ENCODE measurements at places on chromosomes 3 and 15.

DNA sequence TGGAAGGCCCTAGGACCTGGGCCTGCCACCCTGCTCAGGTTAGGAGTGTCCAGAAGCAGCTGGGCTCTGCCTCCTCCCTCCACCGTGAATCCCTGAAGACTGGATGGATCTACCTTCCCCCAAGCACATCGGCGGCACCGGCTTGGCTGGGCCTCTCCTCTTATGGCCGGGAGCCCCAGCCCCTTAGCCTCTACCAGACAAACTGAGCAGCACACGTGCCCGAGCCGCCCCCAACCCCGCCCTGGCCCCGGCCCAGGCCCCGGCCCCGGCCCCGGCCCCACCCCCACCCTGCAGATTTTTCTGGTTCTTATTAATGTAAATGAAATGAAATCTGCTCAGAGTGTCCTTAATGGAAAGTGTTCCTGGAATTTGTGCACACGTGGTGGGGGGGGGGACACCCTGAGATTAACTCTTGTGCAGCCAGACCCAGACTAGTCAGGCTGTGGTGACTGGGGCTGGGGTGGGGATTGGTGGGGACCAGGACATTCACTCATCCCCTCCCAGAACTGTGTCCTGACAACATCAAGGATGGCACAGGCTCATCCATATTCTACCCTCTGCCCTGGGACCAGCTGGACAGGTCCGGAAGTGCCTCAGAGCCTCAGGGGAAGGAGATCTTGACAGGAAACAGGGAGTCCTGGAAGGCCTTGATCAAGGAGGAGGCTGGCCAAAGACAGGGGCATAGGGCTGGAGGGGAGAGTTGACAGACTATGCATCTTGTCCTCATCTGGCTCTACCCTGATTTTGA, 30.9 kb upstream of the SEMA3F start:
- no peak for DNase-seq

DNA sequence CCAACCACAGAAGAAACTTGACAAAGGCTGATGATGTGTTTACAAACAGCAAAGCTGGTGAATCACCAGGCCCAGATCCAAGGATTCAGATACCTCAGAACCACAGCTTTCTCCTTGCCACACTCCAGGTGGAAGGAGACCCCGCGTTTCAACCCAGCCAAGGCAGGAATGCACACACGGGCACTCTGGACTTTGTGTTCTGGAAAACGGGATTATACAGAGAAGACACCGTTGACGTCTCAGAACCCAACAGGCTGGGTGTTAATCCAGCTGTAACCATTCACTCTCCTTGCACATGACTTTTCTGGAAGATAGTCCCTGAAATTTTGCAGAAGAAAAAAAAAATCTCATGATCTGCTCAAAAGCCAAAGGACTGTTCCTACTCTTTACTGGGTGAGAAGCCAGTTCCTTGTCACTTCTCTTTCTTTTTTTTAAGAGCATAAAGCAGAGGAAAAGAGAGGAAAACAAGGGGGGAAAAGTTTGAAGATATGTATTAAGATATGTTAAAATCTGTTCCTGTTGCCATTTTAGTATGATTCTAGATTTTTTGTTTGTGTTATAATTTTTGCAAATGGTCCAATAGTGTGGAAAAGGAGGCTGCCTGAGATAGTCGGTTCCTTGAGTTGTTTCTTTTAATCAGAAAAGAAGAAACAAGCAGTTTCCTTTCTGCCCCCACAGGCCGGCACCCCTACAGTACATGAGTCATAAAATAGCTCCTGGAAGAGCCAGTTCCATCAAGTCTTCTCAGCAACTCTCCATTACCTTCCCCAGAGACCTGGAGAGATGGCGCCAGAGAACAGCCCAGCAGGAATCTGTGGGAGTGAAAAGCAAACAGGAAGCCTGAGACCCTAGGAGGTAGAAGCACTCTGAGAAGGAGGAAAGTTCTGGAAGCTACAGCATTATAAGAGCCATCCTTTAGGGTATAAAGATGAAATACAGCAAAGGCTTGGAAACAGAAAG, 73.1 kb downstream of the RORA start:
- DNase-seq: no peak

DNA sequence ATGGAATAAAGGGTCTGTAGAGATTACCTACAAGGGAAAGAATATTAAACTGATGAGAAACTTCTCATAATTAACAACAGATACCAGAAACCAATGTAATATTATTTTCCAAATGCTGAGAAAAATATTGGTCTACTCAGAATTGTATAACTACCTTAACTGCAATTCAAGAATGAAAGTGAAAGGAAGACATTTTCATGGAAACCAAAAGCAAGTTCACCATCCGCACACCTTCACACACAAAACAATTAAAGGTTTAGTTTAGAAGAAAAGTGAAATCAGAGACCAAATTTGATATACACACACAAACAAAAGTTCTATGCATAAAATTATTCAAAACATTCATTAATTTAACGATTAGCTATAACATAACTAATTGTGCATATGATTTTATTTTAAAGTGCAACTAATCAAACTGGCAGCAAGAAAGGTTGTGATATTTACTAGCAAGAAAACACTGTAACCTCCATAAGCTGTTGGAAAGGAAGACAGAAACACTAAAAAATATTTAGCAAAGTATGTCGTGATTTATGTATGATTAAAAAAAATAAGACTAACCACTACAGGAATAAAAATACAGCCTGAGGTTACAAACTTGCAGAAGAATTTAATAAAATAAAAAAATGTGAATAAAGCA, 395.5 kb downstream of the FGF12 start:
- no peak for DNase-seq

- no peak for DNase-seq
Observed at GRCh38 chr15:95930659-95931375, 399.7 kb upstream of the NR2F2 start.

- no peak for DNase-seq
Observed at GRCh38 chr3:37181756-37182155, 7.4 kb upstream of the LRRFIP2 start.

DNA sequence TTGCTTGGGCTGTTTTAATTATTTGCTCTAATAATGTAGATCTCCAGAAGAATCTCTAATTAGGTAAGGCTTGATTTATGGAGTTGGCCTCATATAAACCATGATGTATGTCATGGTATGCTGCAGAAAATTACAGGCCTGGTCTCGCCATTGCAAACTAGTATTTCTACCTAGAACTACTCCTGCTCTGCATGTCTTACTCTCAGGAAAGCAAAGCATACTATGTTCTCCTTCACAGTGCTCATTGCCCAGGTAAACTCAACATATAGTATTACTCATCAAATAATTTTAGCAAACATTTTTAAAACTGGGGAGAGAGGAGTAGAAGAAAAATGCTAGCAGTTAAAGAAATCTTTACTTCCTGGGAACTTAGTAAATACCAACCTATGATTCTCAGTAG, 90.7 kb downstream of the FILIP1L start:
- no peak for DNase-seq

GRCh38 chr3:32100465-32100864, 6.0 kb upstream of the GPD1L start:
- DNase-seq: no peak

DNA sequence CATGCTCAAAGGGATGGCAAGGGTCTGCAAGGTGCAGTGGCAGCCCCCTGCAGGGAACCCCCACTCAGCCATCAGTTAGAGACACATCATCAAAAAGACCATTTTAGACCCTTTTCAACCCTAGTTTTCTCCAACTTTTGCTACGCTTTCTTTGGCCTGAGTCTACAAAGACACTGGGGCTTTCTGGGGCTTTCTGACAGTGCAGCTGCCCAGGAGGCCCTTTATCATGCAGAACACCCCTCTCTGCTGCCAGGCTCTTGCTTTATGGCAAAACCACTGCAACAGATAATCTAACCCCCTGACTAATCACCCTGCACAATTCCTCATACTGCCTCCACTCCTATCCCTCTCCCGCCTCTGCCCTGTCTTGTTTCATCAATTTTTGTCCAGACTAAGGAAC, 2.4 kb downstream of the NMNAT3 start:
- DNase-seq: no peak

DNA sequence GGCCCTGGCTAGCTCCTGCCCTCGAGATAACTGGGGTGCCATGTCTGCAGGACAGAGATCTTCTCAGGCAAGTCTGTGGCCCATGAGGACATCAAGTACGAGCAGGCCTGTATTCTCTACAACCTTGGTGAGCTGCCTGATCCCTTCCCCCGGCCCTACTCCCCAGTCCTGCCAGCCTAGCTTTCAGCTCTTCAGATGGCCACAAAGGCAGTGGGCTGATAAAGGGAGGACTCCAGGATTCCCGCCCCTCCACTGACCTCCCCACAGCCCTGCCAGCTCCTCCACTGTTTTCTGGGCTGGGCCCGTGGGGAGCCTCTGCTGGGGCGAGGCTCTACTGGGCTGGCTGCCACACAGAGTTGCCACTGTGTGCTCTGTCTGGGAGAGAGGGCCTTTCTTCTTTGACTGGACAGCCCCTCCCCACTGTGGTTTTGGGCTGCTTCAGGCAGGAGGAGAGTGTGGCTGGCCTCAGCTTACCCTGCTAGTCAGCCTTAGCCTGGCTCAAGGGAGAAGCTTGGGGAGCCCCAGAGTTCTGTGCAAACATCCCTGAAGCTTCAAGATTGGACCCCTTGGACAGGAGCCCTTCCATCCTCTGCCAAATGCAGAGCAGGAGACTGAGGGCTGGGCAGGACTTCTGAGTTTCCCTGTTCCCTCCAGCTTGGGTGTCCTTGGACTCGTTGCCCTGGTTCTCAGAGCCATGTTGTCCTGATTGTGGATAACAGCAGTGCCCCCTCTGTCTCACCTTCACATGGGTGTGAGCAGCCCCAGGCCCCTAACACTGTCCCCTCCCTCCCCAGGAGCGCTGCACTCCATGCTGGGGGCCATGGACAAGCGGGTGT, 24.4 kb downstream of the PTPN23 start:
- no peak for DNase-seq

GRCh38 chr3:156776031-156776430, 50.1 kb upstream of the LEKR1 start:
- DNase-seq: no peak

- DNase-seq: no peak
Observed at GRCh38 chr3:190568036-190568435, 54.2 kb downstream of the IL1RAP start.

DNA sequence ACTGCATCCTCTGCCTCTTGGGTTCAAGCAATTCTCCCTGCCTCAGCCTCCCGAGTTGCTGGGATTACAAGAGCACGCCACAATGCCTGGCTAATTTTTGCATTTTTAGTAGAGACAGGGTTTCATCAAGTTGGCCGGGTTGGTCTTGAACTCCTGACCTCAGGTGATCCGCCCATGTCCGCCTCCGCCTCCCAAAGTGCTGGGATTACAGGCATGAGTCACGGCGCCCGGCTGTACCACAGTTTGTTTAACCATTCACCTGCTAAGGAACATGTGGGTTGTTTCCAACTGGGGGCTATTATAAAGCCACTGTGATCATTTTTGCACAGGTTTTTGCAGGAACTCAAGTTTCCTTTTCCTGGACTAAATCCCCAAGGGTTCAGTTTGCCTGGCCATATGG, 123.2 kb upstream of the RAP2B start:
- DNase-seq: no peak

DNA sequence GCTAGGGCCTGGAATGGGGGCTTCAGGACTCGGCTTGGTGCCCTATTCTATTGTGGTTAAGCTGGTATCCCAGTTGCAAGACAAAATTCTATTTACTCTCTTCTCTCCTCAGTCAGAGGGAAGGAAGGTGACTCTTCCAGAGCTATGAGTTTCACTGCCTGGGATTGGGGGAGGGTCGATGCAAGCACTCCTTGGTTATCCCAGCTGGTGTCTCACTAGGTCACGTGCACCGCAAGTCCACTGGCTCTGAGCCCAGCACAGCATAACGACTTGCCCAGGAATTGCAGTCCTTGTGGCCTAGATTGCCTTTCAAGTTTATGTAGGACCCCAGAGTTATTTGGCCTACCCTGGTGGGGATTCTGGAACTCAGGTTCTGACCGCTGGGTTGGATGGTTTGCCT, 958.8 kb downstream of the IGSF11 start:
- no peak for DNase-seq

DNA sequence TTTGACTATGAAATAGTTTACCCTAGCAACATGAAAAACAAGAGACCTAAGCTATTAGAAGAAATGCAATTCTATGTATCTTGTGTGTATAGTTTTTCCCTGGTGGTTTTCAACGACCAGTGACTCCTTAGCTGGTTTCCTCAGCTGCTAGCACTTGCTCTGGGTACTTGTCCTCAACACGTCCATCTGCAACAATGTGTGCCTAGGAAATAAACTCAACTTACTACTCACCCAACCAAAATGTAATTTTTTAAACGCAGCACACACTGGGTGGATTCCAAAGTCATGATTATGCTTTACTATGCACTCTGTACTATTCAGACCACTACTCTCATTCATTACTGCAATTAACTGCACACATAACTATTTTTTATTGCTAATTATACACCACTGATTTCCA, 31.0 kb downstream of the CPA3 start:
- no peak for DNase-seq

- no peak for DNase-seq
Observed at GRCh38 chr3:182078316-182078715, 366.6 kb downstream of the SOX2 start.

DNA sequence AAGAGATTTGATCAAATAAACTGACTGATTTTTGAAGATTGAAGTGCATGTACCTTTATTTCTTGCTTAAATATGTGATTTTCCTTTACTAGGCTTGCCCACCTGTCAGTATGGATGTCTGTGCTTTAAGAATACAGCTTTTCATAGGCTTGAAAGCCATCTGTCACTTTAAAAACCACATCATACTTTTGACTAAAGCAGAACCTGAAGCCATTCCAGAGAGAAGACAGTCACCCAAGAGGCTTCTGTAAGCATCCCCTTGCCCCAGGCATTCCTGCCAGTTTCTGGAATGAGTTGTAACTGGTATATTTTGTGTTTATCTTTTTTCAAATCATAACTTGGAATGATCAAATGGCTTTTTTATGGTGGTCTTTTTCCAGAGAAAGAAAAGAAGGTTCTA, 24.0 kb downstream of the HPS3 start:
- DNase-seq: no peak

GRCh38 chr3:87002346-87002745, 11.4 kb upstream of the VGLL3 start:
- no peak for DNase-seq

GRCh38 chr3:60153221-60153999, 1097.8 kb downstream of the FHIT start:
- DNase-seq: no peak

- no peak for DNase-seq
Observed at GRCh38 chr15:96300836-96301235, 29.7 kb upstream of the NR2F2 start.

- no peak for DNase-seq
Observed at GRCh38 chr3:78275420-78275852, 1235.5 kb downstream of the ROBO2 start.

GRCh38 chr15:48144889-48145288, 24.1 kb downstream of the SLC24A5 start:
- no peak for DNase-seq

GRCh38 chr3:100650651-100651619, 41.5 kb downstream of the ADGRG7 start:
- DNase-seq: no peak

Measured in NCI-H774 (cell line).